ENCODE measurements at places on chromosomes 4 and X.

DNA sequence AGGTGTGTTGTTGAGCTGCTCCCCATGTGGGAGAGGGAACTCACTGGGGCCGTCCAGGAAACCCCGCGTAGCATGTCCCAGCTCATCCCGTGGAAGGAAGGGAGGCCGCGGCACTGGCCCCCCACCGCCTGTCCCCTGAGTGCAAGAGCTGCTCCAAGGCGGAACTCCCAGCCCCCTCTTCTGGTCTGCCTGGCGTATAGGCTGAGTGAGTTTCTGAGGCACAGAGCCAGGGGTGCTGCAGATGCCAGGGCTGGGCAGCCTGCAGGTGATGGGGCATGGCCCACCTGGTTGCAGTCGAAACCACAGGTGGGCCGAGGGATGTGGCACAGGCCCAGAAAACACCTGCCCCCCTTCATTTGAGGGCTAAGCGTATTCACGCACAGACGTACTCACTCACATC is 49.6 kb downstream of the ABLIM2 start:
- no peak for DNase-seq

- DNase-seq = no peak
Measured at GRCh38 chrX:46327566-46328115, 217.6 kb downstream of the ZNF674 start.

DNA sequence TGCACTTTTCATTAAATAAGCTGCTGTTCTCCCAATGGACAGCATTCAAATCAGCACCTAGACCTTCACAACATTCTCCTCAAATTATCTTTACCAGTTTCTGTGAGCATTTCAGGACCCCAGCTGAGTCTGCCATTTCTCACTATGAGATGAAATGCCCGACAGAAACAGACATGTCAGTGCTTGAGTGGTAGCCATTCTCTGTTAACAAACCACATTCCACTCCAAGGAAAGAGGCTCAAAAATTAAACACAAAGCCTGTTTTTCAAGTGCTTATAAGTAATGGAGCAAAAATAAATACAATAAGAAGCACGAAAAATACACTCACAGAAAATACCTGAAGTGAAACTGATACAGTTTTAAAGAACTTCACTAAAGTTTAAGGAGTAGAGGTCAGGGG is 320.2 kb upstream of the PRPS2 start:
- no peak for DNase-seq

DNA sequence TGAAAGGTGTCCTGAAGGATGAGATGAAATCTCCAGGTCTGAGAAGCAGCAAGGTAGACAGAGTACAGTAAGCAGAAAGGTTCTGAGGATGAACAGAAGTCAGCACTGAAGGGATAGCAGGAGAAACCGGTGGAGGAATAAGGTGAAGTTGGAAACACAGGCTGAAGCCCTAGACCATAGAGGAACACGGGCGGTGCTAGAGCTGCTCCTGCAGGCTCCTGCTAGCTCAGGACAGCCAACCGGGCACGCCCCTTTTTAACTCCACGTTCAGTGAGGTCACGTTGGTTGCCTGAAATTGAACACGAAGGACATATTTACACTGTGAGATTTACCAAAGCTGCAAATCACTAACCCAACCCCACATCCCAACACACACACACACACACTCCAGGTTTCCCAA is 1886.4 kb upstream of the AGA start:
- no peak for DNase-seq

GRCh38 chrX:84044051-84044450 is 143.9 kb downstream of the RPS6KA6 start:
- no peak for DNase-seq

DNA sequence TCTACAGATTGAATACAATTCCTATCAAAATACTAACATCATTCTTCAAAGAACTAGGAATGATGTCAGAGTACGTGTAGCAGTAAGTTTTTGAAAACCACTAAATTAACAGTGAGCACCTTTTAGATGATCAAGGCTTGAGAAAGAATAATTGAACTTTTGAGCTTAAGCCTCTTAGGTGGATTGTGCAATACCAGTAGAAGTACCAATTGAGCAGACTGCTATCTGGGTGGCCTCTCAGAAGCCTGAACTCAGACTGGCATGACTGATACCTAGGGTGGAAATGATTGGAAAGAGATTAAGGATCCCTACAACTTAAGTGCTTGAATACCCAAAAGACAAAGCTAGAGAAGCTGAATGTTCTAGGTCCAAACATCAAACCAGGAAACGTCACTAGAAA is 200.3 kb upstream of the GALNTL6 start:
- DNase-seq = no peak

DNA sequence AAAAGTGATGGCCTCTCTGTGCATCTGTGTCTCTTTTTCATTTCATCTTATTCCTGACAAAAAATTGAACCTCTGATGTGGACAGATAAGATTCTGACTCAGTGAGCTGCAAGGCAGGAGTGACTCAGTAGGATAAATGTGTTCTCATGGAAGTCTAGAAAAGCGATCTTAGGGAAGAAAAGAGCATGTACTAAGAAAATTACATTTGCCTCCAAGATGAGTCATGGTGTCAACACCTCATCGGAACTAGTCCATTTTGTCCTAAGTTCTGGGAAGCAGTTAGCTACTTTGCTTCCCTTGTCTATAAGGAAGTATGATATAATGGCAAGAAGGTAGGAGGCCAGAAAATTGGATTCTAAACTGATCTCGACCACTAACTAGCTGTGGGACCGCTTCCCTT is 83.5 kb upstream of the AFF2 start:
- no peak for DNase-seq

GRCh38 chr4:87306056-87306455 is 16.6 kb downstream of the HSD17B13 start:
- DNase-seq = no peak

DNA sequence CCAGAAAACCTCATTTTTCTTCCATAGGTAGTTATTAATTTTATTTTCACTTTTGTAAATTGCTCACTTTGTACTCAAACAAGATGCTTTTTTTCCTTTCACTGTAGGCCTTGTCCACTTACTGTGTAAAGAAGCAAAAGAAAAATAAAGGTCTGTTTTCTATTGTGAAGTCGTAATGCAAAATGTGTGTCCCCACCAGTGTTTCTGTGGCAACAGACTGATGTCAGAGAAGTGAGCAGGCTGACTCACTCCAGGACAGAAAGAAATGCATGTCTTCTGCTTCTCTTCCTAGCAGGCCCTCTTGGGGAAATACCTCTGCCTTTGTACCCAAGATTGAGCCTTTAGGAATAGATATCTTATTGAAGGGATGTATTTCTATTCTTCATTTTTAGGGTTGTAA is 30.3 kb downstream of the INPP4B start:
- DNase-seq = no peak

GRCh38 chr4:40196724-40197281 is at the start of gene RHOH:
Gene RHOH (plus strand): TSS chr4:40197031. CDS start chr4:40243387, 46,356 bp downstream.
- DNase-seq = peak; percentile 53

DNA sequence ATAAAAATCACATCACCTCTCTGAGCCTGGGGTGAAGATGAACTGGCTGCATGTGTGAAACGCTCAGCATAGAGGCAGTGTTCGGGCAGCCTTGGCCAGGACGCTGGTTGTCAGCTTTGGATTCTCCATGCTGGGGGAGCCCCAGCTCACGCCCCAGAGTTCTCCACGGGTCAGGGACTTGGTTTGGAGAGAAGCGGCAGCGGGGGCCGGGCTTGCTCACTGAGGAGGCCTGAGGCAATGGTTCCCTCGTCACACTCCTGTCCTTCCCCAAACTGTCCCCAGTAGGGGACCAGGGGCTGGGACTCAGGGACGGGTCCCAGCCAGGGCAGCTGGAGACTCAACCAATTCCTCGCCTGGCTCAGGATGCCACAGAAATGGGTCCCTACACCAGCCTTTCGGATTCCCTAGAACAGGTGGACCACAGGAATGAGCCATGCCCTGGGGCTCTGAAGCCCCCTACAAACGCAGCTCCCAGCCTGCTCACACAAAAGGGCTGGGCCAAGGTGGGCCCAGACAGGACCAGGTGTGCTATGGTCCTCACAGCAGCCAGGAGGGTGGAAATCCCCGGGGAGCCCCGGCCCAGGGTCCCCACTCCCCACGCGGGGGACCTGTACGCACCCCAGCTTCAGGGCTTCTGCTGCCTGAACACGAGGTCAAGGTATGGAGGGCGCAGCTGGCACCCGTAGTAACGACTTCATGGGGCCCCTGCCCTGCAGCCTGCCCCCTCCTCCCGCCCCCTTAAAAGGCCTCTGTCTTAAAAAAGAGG is 1.4 kb downstream of the MXD4 start:
- DNase-seq = no peak

DNA sequence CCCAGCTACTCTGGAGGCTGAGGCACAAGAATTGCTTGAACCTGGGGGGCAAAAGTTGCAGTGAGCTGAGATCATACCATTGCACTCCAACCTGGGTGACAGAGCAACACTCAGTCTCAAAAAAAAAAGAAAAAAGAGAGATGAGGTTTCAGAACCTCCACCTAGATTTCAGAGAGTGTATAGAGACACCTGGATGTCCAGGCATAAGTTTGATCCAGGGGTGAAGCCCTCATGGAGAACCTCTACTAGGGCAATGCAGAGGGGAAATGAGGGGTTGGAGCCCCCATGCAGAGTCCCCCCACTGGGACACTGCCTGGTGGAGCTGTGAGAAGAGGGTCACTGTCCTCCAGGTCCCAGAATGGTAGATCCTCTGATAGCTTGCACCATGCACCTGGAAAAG is 92.8 kb upstream of the HSD17B10 start:
- DNase-seq = no peak

DNA sequence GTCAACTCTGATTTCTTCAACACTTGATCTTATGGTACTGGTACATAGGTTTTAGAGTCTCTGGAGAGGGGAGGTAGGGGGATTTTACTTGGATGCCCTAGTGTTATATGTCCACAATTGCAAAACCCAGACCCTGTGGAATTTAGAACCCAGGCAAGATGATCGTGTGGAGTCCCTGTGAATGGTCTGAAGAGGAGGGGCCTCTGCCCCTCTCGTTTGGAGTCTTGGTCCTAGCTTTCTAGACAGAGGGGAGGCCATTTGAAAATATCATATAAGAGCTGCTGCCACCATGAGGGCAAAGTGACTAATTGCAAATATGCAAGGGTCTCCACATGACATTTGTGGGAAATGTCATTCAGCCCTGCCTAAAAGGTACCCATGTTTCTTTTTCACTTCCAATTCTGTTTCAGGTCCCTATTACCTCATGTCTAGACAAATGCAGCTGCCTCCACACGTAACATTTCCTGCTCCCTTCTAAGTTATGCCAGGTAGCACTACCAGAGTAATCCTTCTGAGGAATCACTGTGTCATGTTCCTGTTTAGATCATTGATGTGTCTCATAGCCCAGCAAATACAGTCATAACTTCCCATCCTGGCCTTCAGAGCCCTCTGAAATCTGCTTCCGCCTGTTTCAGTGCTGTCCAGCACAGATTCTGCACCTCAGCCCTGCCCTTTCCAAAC is 126.8 kb downstream of the KLHL8 start:
- DNase-seq = no peak

GRCh38 chr4:1026115-1026514 is 14.7 kb downstream of the FGFRL1 start:
- DNase-seq = peak; percentile 9

DNA sequence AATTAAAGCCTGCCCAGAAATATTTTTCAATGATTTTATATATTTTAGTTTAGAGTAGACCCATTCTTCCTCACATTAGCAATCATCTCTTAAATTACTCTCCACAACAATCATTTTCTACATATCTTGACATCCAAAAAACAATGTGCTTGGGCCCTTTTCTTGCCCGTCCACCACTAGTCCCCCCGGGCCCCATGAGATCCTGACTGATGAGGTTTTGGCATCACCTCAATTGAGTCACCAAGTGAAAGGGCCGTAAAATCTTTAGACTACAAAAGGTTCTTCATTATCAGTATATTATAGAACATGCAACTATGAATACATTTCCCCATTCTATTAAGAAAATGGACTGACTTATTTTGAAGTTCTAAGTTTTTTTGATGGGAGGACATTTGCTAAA is 4.0 kb upstream of the CDKL2 start:
- no peak for DNase-seq

GRCh38 chrX:39196192-39197102 is 395.2 kb downstream of the MID1IP1 start:
- peak; percentile 8 for DNase-seq

GRCh38 chr4:105895583-105896460 is 551 bp downstream of the NPNT start:
- DNase-seq = no peak

DNA sequence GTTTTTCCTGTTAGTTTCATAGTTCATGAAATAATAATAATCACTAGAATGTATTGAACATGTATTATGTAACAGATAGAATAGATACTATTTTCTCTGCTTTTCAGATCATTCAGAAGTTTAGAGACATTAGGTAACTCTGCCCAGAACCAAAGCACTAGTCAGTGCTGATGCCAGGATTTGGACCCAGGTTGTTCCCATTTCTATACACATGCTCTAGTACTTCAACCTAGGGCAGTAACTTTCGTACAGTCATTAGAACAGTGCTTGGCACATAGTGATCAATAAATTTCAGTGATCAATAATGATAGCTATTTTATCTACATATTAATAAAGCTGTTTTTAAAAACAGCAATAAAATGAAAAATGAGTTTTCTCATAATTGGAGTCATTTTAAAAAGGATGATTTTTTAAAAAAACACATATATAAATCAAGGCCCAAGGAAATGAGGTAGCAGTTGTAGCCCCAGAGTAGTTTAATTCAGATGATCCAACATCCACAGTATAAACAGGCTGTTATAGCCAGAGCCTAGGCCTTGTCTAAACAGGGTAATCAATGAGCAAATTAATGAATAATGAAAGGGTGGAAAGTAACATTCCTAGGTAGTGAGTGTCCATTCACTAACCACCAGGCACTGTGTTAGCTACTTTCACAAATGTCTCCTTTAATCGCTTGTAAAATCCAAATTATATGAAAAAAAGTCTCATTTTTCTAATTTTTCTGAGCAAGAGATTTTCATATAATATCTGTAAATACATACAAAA is 25.6 kb downstream of the TXK start:
- no peak for DNase-seq

DNA sequence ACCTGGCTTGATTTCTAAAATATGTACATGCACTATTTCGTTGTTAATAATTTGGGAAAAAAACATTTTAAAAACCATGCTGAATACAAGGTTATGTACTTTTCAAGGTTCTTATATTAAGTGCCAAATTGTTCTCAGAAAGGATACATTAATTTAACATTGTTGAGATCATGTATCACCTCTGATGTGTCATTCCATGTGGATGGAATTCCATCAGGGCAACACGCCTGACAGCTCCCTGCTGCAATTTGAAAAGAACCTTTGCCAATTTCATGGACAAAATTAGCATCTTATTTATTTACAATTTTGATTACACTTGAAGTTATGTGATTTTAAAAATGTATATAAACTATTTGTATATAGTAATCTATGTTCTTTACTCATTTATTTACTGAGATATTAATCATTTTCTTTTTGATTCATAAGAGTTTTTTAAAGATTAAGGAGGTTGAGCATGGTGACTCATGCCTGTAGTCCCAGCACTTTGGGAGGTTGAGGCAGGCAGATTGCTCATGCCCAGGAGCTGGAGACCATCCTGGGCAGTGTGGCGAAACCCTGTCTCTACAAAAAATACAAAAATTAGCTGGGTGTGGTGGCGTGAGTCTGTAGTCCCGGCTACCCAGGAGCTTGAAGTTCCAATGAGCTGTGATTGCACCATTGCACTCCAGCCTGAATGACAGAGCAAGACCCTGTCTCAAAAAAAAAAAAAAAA is 142.8 kb downstream of the ENPP6 start:
- DNase-seq = no peak

GRCh38 chrX:134324359-134324758 is 87.4 kb downstream of the CCDC160 start:
- no peak for DNase-seq

- DNase-seq = no peak
Measured at GRCh38 chr4:107666134-107666533, 53.9 kb downstream of the PAPSS1 start.
